T-helper 9 cell (primary cell): ENCODE measurements at places on chromosomes 12 and 14.

DNA sequence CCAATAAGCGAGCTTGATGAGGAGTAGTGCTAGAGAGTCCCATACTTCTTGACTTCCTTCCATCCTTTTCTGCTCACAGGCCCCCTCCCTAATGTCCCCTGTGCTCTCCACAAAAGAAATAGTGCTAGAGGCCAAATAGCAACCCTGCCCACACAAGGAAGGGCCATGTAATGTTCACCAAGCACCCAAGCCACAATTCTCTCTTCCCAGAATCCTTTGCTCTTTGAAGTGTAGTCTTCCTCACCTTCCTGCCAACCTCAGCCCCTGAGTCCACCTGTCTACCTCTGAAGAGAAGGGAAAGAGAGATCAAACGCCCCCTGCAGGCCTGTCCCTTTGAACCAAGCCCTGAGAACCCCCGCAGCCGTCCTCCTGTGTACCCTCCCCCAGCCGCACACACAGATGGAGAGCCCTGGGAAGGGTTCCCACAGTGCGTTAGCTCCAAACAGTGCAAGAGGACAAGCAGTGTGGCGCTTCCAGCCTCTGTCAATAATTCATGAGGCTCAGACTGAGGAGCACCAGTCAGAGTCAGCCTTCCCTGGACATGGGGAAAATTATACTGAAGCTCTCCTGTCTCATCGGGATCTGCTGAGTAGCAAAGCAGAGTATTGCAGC, 1.9 kb upstream of the DHRS4 start:
- DNase-seq = no peak

DNA sequence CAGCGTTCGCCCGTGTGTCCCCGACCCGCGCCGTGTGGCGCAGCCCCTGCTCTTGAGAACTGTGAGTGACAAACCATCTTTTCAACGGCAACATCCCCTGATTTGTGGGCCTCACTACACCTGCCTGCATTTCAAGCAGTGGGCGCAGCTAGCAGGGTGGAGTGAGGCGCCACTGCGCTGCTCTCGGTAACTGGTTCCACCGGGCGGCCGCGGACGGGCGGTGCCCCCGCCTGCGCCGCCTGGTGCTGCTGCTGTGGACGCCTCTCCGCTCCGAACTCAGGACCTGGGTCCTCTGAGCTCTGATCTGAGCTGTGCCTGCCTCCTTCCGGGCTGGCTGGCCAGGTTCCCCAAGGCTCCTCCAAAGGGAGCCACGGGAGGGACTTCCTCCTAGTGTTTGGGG, 5.9 kb upstream of the DEGS2 start:
- no peak for DNase-seq

DNA sequence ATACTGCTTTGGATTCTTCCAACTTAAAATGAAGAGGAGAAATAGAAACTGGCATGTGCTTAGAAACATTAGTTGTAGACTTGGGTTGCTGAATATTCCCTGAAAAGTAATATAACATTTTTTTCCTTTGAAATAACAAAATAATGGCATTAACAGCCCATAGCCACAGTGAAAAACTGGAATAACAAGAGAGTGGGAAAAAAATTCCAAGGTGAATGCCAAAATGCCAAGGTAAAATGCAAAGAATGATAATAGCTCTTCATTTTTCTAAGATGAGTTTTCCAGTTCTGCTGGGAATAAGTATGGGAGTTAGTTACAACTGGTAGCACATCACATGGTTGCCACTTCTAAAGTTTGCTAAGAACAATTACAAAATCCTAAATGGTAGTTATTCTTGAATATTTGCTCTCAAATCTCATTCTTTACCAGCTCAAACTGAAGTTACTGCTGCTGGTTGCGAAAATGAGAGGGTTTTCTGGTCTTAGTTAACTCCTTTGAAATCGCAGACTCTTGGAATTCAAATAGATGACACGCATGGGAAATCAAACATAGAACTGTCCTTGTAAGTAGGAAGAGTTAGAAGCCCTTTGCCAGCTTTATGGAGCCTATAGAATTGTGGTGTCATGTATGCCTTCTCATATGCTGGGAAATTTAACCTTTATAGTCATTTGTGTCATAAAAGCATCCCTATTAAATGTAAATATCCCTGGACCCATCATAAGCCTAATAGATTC, 165.0 kb upstream of the DCN start:
- no peak for DNase-seq

- DNase-seq = peak; percentile 50
These were observed 30.2 kb upstream of the CIPC start for GRCh38 chr14:77067632-77068516.
